ENCODE measurements at places on chromosomes 16 and 17.

DNA sequence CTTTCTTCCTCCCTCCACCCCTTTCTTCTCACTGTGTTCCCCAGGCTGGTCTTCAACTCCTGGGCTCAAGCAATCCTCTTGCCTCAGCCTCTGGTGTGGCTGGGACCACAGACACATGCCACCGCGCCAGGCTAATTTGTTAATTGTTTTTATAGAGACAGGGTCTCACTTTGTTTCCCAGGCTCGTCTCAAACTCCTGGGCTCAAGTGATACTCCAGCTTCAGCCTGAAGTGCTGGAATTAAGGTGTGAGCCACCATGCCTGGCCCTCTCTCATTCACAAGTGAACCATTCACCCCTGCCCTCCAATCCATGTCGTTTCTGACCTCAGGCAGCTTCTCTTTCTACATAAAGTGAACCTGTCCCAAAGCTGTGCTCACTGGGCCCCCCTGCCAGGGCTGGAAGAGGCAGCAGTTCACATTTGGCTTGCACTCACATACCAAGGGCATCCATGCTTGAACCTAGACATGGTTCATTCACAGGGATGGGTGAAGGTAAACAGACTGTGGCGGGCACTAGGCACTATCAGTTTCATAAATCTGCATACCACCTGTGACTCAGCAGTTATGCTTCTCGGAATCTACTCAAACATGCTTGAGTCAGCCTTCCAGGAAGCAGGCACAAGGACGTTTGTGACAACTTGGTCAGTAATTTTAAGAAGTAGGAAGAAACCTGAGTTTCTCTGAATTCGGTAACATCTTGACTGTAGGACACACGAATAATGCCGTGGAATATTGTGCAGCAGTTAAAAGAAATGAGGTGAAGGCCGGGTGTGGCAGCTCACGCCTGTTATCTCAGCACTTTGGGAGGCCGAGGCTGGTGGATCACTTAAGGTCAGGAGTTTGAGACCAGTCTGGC, 6.0 kb upstream of the RNF213 start:
- DNase-seq, result peak; percentile 95

DNA sequence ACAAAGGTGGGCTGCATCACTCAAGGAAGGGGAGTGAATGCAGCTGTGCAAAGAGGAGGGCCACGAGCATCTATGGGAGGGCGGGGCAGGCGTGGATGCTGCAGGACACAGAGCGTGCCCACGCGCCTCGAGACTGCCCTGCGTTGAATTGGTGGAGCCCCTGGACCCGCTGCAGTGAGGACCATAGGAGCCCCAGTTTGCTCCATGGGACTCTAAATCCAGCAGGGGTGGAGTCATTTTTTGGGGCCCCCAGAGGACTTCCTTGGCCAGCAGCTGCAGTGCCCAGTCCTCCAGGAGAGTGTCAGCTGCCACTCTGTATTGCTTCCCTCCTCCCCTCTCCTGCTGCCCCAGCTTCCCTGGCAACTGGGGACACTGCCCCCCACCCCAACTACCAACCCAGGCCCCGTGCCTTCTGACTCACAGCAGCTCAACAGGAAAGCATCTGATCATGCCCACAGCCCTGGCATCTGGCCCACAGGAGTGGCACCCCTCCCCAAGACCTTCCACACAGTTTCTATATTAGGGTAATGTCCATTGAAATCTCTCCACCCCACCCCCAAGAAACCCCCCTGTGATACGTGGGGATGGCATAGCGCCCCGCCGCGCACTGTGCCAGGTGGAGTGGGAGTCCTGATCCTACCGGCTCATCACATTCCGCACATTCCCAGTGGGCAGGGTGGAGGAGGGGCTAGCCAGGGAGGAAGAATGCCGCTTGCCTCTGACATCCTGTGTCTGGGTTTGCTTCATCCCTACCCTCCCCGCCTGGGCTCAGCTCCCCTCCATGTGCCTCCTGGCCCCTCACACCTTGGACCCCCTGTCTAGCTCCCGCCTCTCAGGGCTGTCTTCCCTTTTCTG, 27.8 kb upstream of the ITGA3 start:
- DNase-seq, result no peak

- no peak for DNase-seq
These were observed 21.1 kb upstream of the NUP93 start for GRCh38 chr16:56708525-56709442.

DNA sequence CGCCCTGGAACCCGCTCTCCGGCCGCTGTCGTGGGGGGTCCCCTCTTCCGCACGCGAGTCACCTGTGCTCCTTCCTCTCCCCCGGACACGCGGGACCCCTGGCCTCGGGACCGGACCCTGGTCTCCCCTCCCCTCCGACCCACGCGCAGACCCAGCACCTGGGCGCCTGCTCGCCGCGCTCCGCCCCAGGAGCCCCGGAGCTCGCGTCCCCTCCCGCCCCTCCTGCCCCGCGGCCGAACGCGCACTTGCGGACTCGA, 762 bp downstream of the RAB40B start:
- no peak for DNase-seq

GRCh38 chr16:88705076-88705684, 1.0 kb downstream of the RNF166 start:
- DNase-seq, result peak; percentile 51

- no peak for DNase-seq
These were observed 501.1 kb upstream of the KIF2B start for GRCh38 chr17:53321651-53322050.

DNA sequence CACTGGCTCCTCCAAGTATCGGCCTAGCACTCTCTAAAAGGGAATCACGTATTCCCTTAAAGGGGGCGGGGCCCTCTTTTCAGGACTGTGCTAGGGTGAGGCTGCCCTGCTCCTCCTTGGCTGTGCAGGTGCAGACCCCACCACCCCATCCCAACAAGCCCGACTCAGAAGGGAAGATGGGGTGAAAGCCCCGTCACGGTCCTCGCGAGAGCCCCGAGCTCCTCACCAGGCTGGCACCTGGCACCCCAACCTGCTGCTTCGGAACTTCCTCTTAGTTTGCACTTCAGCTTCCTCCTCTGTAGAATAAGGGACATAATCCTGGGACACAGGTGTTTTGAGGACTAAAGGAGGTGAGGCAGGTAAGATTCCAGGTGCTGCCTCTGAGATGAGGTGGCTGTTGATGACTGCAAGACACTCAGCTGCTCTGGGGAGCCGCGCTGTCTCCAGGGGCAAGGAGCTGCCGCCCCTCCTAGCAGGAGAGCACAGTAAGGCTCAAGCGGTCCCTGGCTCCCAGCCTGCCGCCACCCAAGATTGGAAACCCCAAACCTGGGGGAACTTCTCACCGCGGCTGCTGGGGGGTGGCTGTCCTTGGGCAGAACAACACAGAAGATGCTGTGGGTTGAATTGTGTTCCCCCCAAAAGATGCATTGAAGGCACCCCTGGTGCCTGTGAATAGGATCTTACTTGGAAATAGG, 88.8 kb downstream of the MGAT5B start:
- DNase-seq, result no peak

DNA sequence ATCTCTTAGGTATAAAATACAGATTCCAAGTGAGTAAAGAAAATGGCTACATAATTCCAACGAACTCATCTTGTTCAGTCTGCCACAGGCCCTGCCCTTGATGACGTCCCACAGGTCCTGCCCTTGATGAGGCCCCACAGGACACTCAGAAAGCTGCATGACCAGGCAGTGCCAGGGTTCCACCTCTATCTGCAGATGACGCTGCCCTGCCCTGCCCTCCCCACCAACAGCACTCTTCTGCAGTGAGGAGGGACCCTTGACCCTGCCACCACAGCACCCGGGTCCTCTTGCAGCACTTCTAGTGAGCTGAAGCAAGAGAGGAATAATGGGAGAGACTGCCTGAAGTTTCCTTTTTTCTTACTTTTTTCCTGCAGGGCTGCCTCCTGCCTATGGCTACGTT, 118.4 kb downstream of the VPS53 start:
- DNase-seq, result no peak

DNA sequence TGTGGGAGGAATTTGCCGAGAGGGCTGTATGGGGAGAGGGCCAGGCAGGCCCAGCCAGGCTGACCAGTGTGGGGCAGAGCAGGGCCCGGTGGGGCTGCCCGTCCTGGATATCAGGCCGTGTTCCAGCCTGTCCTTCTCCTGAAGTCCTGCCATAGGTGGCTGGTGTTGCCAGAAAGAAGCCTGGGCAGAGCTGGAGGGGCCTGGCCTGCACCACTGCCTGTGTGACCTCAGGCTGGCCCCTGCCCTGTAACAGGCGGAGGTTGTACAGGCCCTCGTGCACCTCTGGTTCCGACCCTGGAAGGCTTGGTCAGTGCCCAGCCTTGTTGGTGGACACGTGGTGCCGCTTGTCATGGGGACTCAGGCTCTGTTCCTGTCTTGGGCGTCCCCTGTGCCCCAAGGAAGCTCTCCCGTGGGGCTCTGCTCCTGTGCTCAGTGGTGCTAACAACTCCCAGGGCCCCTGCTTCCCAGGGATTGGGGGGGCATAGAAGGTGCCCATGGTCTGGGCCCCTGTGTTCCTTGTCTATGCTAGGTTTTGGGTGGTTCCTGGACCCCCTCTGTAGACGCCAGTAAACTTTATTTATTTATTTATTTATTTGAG, 33.3 kb downstream of the ADCY7 start:
- DNase-seq, result no peak

All from OCI-M1 (cell line).